ENCODE measurements at places on chromosomes 2 and 18.

- no peak for DNase-seq
These were observed 318.7 kb downstream of the NOL4 start for GRCh38 chr18:33906046-33906445.

GRCh38 chr2:12624905-12625598 lies 91.7 kb upstream of the TRIB2 start:
- no peak for DNase-seq

- DNase-seq = no peak
These were observed 97.4 kb upstream of the UPP2 start for GRCh38 chr2:158004126-158004764.

GRCh38 chr18:8242151-8242696 lies 367.0 kb upstream of the RAB12 start:
- no peak for DNase-seq

Data from CD4-positive, alpha-beta T cell treated with Interleukin-21 for 1 hour (primary cell).